ENCODE measurements at places on chromosomes 2 and 18. TPM values are rescaled to one million over a fixed set of nuclear protein-coding genes. Genes with fewer than 3 reads are reported as not detected.

GRCh38 chr18:38369772-38370690, 804.4 kb upstream of the CELF4 start:
- ATAC-seq = no peak

- no peak for ATAC-seq
Measured at GRCh38 chr2:213678437-213679218, 394.4 kb downstream of the SPAG16 start.

DNA sequence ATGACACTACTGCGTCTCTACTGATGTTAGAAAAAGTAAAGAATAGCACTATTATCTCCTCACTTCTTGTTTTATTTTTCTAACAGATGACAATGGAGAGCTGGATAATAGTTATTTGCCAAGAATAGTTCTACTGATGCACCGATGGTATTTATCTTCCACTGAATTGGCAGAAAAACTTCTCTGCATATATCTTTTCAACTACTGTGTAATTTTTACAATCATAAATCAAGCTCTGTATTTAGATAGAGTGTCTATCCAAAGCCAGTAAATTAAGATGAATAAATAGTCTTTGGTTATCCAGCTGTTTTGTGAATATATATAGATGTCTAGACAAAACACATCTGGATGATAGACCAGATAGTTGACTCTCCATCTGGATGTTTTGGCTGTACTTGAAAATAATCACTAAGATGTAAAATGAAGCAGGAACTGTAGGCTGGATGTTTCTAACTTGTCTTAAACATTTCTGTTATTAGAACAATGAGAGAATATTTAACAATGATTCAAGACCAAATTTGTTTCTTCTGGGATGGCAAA, 40.1 kb downstream of the RASGRP3 start:
- ATAC-seq = no peak

DNA sequence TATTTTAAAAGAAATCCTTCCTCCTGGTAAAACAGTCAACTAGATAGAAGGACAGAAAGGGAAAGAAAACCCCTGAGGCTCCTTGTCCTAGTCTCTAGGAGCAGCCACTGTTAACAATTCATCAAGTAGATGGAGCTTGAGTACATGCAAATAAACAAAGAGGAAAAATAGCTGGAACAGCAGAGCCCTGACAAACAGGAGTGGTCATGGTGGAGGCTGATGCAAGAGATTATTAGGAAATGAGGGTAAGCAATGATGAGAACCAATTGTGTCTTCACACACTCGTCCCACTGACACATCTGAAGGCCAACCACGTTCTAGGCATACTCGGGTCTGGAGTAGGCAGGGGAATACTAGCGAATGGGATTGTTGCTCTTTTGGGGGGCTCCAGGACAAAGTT, 9.2 kb downstream of the DLGAP1 start:
- peak; percentile 60 for ATAC-seq

- ATAC-seq = peak; percentile 26
Measured at GRCh38 chr2:178238154-178238521, 43.8 kb downstream of the OSBPL6 start.

GRCh38 chr2:178947006-178947405, 102.9 kb downstream of the CCDC141 start:
- ATAC-seq = no peak

GRCh38 chr18:31791817-31792579, 31.3 kb upstream of the SLC25A52 start:
- no peak for ATAC-seq

DNA sequence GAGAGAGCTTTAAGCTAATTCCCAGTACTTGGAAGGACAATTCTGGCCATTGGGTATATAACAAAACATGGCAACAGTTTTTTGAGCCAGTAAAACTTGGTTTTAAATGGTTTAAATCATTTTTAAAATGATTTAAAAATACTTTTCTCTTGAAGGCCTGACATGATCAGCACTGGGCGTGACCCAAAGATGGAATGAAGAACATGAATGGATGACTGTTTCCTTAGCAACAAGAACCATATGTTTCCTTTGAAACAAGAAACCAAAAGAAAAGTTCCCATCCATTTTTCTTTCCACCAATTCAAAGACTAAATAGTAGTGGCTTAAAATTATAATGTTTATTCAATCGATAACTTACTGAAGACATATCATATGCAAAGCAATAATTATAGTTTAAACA, 348.3 kb upstream of the FIGN start:
- ATAC-seq = peak; percentile 16

The KCNJ3 gene
- 1.2 TPM for total RNA-seq

The AFF3 gene
- 18.6 TPM for total RNA-seq

The FABP1 gene
- not detected for total RNA-seq

The TMEM127 gene
- total RNA-seq = 20.0 TPM

Measured in motor neuron (in vitro differentiated cells).